Activated T-cell treated with anti-CD3 and anti-CD28 coated beads, Interleukin-2, amount 50 U/mL, for 24 hours (primary cell): ENCODE measurements at places on chromosomes 3 and 15.

- DNase-seq = no peak
Observed at GRCh38 chr15:43517354-43518196, at the start of gene MAP1A. MAP1A (plus strand) TSS chr15:43517608; CDS start chr15:43521474, 3,866 bp downstream.

GRCh38 chr3:61847784-61848462 lies 286.6 kb downstream of the PTPRG start:
- DNase-seq = no peak

DNA sequence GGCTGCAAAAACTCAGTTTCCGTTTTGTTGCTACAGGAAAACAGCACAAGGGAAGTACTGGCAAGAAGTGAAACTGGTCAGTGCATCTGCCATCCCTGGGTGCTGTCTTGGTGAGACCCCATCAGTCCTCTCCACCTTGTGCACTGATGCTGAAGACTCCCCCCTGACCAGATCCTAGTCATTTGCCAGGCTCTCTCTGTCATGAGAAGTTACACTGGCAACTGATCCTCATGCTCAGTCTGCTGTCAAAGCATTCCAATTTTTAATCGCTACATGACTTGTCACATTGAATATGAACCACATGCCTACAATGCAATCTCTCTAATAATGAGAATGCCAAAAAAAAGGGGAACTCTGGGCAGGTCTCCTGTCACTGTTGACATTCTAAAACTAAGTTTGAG lies 296.5 kb downstream of the ZIC1 start:
- DNase-seq = no peak

DNA sequence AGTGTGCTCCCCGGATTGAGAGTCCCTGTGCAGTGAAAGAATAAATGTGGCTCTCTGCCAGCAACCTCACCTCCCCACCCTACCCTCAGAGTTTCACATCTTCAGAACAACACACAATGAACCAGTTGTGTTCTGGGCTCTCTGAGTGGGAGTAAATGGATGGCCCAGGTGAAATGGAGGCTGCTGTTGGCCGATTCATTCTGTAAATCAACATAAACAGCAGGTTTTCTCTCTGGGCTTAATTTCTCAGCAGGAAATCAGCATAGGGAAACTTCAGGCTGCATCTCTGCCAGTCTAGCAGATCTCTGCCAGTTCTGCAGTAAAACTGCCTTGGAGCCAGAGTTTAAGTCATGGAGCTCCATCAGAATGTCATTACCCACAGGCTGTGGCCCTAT lies 54.6 kb upstream of the FURIN start:
- DNase-seq = no peak

DNA sequence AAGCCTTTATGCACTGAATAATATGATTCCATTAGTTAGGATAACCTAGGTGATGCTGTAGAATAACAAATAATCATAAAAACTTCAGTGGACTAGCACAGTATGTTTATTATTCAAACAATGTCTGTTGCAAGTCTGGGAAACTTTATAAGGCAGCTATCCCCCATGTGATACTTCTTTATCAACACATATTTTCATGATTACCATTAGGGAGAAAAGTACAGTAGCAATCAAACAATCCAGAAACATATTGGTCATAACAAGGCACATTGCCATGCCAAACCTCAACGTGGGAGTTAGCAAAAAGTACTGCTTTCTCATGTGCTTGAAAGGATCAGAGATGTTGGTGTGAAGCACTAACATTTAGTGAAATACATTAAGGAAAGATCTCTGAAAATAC lies 35.5 kb downstream of the EOMES start:
- DNase-seq = no peak

DNA sequence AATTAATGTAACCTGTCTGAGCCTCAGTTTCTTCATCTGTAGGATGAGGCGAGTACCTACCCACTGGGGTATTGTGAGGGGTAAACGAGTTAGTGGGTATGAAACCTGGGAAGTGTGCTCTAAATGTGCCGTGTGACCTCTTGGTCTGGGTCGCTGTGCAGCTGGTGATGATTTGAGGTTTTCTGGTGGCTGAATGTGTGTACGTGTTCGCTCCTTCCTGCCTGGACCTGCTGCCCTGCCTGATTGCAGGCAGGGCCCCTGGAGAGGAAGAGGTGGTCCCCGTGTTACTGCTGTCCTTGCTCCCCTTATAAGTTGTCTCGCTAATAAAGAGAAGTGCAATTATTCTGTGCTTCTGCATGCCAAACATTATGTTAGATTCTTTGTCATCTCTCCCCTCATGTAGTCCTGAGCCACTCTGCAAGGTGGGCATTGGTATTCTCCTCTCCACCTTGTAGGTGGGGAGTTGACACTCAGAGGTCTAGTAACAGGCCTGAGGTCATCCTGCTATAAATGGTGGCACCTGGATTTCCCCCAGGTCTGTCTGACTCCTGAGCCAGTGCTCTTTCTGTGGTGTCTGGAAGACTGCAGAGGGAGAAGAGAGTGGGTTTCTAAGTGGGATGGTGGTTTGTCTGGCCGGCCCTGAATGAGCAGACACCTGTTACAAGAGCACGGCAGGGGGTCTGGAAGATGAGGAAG lies 15.7 kb downstream of the PDIA5 start:
- no peak for DNase-seq
